Stimulated activated CD4-positive, alpha-beta T cell treated with anti-CD3 and anti-CD28 coated beads, TNF-alpha, amount 100 ng/mL, for 24 hours (primary cell): ENCODE measurements at places on chromosomes 16 and 17.

GRCh38 chr17:4266550-4266949, 2.8 kb upstream of the ANKFY1 start:
- no peak for DNase-seq

DNA sequence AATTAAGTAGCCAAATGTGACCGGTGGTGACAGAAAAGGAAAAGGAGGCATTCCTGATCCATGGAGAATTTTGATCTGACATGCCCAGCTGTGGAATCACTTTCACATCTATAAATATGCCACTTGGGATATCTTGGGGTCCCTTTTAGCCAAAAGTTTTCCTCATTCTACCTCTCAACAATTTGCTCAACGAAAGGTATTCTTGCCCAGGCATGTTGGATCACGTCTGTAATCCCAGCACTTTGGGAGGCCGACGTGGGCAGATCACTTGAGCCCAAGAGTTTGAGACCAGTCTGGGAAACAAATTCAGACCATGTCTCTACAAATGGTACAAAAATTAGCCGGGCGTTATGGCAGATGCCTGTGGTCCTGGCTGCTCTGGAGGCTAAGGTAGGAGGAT, 24.3 kb downstream of the LITAF start:
- no peak for DNase-seq

GRCh38 chr16:50946606-50947005, 204.5 kb downstream of the SALL1 start:
- DNase-seq, result no peak

DNA sequence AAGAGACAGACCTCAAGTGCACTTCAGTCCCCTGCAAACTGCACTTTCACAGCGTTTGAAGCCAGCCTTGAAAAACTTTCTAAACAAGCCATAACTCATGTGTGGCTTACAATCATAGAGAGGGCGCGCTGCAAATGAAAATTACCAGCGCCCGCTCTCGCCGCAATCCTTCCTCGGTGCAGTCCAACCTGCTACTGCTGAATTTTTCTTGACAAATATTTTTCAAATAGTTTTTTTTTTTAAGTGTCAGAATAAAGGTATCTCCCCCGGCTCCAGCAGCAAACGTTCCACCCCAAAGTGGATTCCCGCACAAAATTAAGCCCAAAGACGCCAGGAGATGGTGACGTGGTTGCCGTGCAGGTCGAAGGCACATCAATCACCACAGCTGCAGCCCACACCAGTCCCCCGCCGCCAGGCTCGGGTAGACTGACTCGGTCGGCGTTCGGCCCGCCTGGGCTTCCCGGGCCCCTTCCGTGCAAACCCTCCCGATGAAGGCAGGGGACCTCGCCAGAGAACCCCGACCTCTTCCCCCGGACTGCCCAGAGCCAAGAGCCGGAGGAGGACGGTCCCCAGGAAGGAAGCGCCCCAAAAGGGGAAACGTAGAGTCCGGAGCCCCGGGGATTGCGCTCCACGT, 630 bp downstream of the GRB2 start:
- DNase-seq, result peak; percentile 57

- no peak for DNase-seq
These were observed 80.5 kb downstream of the CREBBP start for GRCh38 chr16:3800019-3800418.

DNA sequence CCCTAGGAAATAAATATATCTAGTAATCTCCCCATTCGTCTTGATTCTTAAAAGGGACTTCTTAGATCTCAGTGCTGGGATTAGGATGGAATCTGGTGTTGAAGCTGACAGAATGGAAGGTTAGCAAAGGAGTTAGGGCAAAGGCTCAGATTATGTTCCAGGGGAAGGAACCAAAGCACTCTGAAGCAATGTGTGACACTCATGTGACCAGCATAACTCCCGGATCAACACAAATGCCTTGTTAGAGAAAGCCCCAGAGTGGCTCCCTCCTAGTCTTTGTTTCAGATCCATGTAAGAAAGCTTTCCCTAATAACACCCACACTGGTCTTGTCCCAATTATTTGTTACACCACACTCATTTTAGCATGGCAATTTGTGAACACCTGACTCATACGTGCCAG, 62.6 kb upstream of the ERN1 start:
- DNase-seq, result no peak

DNA sequence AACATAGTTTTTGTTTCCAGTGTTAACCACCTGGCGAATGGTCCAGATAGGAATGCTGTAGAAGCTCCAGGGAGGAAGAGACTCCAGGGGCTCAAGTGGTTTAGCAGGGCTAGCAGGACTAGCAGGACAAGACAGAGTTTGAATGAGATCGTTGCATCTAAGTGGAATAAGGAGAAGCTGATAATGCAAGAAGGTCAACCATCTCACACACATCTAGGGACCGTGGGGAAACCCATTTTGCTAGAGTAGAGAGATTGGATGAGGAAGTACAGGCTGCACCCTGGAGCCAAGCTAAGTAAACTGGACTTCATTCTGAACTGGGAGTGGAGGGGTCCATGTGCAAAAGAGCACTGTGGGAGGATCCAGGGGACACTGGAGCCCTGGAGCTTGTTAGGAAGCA, 86.1 kb upstream of the HSBP1 start:
- DNase-seq, result no peak
